Aorta (tissue), 5 donors: ENCODE measurements at places on chromosomes 13 and 19.

- H3K27ac ChIP-seq, result no peak overlapping the region
- no peaks in the 10 kb centered on the region for H3K27me3 ChIP-seq
- H3K4me1 ChIP-seq, result peaks cover 2% of the 10 kb centered on the region
- H3K4me3 ChIP-seq, result no peak overlapping the region
These were observed 127.2 kb upstream of the TSC22D1 start for GRCh38 chr13:44703371-44703770.

- H3K27me3 ChIP-seq, result no peaks in the 10 kb centered on the region
These were observed 99.0 kb upstream of the HTR2A start for GRCh38 chr13:46995874-46996273.

DNA sequence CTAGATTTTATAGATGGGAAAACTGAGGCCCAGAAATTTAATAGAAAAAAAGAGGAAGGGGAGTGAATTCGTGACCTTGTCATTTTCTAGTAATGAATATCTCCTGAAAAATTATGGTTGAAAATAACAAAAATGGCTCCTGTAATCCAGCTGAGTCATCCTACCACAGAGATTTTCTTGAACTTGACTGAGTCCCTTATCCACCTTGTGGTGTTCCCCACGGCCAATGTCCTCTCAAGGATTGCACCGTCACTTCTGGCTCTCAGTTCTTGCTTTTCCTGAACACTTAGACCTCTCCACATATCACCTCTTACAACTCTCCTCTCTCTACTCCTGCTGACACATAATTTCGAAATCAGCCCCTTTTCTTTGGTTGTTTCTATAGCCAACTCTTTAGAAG lies 1.2 kb upstream of the KATNAL1 start:
- no peak overlapping the region for H3K4me3 ChIP-seq
- H3K36me3 ChIP-seq, result no peaks in the 10 kb centered on the region
- DNase-seq, result no peak
- H3K4me1 ChIP-seq, result peaks cover 4% of the 10 kb centered on the region
- no peaks in the 10 kb centered on the region for H3K27me3 ChIP-seq

DNA sequence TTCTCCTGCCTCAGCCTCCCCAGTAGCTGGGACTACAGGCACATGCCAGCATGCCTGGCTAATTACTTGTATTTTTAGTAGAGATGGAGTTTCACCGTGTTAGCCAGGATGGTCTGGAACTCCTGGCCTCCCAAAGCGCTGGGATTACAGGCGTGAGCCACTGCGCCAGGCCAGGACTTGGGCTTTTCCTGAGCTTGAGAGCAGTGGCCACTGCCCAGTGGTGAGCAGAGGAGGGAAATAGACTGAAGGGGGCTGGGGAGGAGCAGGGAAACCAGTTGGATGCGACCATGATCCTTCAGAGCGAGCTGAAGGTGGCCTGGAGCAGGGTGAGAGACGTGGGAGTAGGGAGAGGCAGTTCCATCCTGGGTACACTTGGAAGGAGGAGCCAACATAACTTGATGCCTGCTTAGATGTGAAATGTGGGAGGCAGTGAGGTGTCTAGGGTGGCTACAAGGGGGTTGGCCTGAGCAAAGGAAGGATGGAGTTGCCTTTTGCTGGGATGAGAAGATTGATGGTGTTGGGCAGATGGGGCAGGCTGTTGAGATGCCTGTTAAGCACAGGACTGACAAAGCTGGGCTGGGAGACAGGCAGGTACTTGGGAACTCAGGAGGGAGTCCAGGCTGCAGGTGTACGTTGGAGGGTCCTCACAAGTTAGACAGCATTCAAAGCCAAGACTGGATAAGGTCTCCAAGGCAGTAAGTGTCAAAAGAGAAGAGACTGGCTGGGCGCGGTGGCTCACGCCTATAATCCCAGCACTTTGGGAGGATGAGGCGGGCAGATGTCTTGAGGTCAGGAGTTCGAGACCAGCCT lies 31.8 kb downstream of the KCTD15 start:
- H3K27ac ChIP-seq, result no peak overlapping the region
- DNase-seq, result no peak
- H3K4me3 ChIP-seq, result no peak overlapping the region
- H3K4me1 ChIP-seq, result no peaks in the 10 kb centered on the region

GRCh38 chr13:76638181-76638580 lies 248.0 kb downstream of the KCTD12 start:
- no peaks in the 10 kb centered on the region for H3K27me3 ChIP-seq
- DNase-seq, result no peak
- no peak overlapping the region for H3K27ac ChIP-seq

DNA sequence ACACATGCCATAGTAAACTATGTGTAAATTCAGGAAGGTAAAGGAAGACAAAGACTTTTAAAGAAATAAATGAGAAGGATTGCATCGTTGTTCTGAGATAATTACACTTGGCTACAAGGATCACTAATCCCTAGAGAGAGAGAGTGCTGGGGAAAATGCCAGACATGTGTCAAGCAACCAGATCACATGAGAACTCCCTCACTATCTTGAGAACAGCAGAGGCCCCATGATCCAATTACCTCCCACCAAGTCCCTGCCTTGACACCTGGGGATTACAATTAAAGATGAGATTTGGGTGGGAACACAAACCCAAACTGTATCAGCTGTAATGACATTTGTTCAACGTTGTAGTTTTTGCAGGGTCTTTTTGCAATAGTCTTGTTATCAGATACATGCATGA lies 1600.9 kb upstream of the MIR17HG start:
- H3K36me3 ChIP-seq, result no peaks in the 10 kb centered on the region
- no peaks in the 10 kb centered on the region for H3K4me1 ChIP-seq
- no peak for DNase-seq
- H3K4me3 ChIP-seq, result no peak overlapping the region
- H3K27ac ChIP-seq, result no peak overlapping the region
